ENCODE measurements at places on chromosomes 5 and 9.

DNA sequence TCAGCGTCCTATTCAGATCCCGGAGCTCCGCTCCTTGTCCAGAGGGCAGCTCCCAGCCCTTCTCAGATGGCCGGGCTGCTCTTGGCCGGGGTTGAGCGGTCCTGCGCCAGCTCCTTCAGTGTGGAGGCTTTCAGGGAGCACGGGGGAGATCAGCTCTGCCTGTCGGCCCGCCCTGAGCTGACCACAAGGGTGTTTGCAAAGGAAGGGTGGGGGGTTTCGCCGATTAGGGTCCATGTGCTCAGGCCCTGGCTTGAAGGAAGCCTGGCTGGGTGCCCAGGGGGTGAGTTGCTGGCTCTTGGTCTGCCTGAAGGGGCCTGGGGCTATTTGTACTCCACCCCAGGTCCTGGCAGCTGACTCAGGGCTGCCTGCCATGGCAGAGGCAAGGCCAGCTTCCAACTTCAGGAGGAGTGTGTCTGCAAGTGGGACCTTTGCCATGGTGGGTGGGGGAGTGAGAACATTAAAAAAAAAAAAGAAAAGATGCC, 250.1 kb upstream of the KLF4 start:
- no peak for DNase-seq

- DNase-seq: peak; percentile 94
These were observed 2.0 kb downstream of the VCAN start for GRCh38 chr5:83473346-83474160.

- no peak for DNase-seq
These were observed 124.5 kb upstream of the SMIM23 start for GRCh38 chr5:171661143-171661542.

GRCh38 chr5:115857057-115857479, 15.3 kb downstream of the AP3S1 start:
- no peak for DNase-seq

- no peak for DNase-seq
These were observed 7.0 kb upstream of the IL12B start for GRCh38 chr5:159337016-159337955.

- DNase-seq: no peak
These were observed 360.7 kb upstream of the CDH10 start for GRCh38 chr5:25005431-25005830.

DNA sequence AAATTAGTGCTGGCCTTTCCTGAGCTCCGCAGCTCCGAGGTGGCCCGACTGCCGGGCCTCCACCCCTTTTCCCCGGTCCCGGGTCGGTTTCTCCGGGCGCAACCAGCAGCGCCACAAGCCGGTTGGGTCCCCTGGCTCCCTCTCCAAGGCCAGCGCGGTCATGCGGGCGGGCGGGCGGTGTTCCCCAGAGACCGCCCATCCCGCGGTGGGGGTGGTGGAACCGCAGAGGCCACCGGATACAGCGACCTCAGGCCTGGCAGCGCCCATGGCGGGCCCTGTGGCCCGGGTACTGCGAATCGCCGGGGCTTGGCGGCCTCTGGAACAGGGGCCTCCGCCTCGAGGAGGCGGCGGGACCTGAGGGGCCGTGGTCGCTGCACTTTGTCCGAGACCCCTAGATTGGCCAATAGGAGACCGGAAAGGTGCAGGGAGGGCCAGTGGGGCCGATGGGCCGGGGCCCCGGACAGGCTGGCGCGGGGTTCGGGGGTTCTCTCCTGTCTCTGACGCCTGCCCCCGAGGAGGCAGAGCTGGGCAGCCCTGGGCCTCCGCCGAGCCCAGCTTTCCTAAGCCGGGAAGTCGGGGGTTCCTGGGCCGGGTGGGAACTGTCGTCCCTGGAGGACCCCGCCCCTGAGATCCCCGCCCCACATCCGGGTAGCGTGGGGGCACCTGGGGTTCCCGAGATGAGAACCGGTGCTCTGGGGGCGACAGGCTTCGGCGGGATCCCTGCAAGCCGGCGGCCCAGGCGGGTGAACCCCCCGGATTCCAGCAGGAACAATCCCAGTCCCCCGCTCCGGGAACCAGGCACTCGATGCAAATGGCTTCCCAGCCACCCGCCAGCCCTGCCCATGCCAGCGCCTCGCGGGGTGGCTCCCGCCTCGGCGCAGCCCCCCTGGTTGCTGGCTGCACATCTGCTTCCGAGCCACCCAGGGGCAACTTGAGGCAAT, 293.9 kb downstream of the ZSWIM6 start:
- DNase-seq: peak; percentile 71

DNA sequence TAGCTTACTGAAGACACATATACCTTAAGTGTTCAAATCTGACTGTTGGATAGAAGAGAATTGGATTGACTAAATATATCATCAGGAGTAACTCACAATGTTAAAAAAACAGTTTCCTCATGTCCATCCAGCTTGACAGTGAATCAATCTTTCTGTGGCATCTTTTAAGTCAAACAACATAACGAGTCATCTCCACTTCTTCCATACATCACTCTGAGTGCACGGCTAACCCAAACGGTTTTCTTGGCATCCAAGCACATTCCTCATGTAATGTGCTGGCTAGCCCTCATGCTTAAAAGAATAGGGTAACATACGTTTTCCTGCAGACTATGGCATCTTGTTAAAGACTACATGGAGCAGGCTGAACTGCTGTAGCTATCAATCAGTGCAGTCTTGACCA, 291.5 kb upstream of the TRPC7 start:
- DNase-seq: no peak

GRCh38 chr9:93244510-93245436, 60.8 kb downstream of the WNK2 start:
- DNase-seq: no peak

DNA sequence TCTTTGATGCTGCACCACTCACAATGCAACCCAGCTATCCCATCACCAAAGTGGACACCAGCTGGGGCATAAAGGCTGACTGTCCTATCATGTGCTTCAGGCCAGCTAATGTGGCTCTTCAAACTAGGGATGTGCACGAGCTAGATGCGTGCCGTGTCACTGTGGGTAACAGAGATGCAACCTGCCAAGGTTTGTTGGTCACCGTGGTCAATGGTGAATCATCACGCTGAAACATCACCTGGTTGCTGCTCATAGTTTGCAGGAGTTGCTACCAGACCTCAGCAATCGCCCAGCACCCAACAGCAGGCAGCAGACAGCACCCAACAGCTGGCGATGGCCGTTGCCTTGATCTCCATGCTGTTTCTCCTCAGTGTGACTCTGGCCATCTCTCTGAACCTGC, 2.1 kb upstream of the PCDHGA1 start:
- DNase-seq: no peak

- no peak for DNase-seq
These were observed 487.7 kb downstream of the SEMA5A start for GRCh38 chr5:9058161-9058560.

GRCh38 chr9:21001581-21001980, 29.9 kb downstream of the HACD4 start:
- DNase-seq: no peak

DNA sequence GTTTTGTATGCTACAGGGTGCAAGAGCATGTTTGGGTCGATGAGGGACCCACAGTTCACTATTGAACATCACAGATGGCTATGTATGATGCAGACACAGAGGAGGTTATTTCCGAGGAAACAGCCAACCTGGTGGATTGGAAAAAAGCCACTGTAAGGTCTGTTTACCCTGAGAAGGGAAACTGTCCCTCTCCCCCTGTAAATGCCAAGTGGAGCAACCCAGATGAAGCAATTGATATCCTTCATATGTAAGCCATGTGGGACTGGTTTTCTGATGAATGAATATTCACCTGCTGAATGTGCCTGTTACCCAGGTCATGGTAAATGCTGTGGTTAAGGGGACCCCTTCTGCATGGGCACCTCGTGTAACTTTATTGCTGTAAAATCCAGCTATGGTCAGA, 14.8 kb upstream of the CTSV start:
- no peak for DNase-seq

- DNase-seq: no peak
These were observed 318.6 kb downstream of the CDH9 start for GRCh38 chr5:26719803-26720202.

DNA sequence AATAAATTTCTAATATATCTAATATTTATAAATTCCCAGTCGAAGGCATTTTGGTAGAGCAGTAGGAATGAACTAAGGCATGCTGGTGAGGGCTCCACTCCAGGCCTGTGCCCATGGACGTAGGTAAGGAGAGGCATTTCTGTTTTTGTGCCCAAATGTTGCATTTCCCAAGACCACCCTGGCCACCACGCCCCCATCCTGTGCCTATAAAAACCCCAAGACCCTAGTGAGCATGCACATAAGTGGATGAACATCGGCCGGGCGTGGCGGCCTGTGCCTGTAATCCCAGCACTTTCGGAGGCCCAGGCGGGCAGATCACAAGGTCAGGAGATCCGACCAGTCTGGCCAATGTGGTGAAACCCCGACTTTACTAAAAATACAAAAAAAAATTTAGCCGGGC, 10.1 kb upstream of the MTMR12 start:
- no peak for DNase-seq

DNA sequence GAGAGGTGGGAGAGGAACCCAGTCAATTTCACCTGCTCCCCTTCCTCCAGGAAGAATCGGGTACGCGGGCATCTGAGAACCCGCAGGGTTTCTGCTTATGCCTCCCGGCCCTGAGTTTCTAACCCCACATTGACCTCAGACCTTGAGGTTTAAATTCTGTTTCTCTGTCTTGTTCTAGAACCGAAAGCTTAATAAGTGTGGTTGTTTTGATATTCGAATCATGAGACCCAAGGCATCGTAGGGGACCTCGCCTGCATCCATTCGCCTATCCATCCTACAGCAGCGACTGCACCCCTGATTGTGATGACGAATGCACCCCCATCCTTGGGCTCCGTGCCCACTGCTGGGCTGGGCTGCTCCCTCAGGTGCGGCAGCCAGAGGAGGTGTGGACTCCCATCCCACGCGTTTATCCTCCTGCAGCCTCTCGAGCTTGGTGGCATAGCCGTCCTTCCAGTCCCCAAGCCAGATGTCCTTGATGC, 80.8 kb upstream of the IER5L start:
- no peak for DNase-seq

DNA sequence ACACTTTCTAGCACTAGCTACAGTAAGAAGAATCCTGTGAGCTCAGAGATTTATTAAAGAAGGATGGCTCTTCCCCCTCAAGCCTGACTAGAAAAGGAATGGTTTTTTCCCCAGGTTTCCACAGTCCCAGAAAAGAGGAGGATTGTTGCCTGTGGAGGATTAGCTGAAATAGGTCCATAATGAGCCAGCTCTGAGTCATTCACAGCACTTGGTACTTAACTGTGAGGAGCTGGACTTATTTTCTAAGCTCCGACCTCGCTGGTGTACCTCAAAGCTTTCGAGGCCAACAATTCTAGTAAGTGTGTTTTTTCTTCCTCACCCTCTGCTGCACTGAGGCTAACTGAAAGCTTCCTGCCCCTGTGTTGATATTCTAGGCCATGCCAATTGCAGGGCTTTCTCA, 222.5 kb upstream of the IL12B start:
- DNase-seq: no peak

- DNase-seq: no peak
These were observed 551.1 kb downstream of the PSAT1 start for GRCh38 chr9:78848061-78848460.

- DNase-seq: peak; percentile 79
These were observed 104.7 kb downstream of the KCTD16 start for GRCh38 chr5:144275329-144275728.

- no peak for DNase-seq
These were observed 114.1 kb downstream of the MUSK start for GRCh38 chr9:110782701-110783100.

DNA sequence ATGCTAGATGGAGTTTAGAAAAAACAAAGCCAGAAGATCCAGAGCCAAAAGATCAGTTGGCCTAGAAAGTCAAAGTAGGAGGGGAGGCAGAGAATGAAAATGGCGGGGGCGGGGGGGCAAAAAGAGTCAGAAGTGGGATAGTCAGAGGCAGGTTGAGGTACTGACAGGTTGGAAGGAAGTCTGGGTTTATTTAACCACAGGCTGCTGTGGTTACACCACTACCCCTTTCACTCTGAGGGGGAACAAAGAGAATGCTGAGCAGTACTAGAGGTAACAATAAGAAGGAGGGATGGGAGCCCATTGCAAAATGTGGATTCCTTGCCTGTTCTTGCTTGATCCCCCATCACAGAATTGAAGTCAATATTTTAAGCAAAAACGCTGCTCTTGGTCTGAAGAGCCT, 111.8 kb downstream of the CAVIN4 start:
- no peak for DNase-seq

DNA sequence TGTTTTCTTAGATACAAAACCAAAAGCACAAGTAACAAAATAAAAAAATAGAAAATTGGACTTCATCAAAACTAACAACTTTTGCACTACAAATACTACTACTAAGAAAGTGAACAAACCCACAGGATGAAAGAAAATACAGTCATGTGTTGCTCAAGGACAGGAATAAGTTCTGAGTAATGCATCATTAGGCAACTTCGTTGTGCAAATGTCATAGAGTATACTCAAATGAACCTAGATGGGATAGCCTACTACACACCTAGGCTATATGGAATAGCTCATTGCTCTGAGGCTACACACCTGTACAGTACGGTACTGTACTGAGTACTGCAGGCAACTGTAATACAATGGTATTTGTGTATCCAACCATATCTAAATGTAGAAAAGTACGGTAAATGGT, 88.3 kb downstream of the RAPGEF1 start:
- no peak for DNase-seq

- peak; percentile 96 for DNase-seq
These were observed 12.8 kb upstream of the TYRP1 start for GRCh38 chr9:12680341-12680740.

- DNase-seq: no peak
These were observed 117.6 kb upstream of the S1PR3 start for GRCh38 chr9:88873635-88874034.
